HL-60 (cell line): ENCODE measurements at places on chromosomes 7 and 10.

GRCh38 chr10:110057456-110057855 lies 49.7 kb downstream of the ADD3 start:
- DNase-seq: no peak

- no peak for DNase-seq
These were observed 29.3 kb upstream of the OSBPL3 start for GRCh38 chr7:25009257-25009656.

DNA sequence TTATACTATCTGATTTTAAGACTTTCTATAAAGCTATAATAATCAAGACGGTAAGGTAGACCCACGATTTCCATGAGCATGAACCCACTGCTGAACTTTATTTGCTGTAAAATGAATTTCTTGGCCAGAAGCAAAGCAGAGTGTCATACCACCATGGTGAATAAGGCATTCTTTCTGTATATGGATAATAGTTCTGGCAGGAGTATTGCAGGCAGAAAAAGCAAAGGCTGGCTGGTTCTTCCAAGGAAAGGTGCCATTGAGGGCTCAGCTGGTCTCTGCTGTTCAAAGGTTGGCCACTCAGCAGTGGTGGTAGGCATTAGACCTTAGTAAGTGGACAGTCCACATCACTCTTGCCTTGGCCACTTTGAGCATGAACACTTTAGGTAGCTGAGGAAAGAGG lies 104.1 kb upstream of the KCNMA1 start:
- DNase-seq: no peak

GRCh38 chr7:91034459-91035368 lies 229.5 kb upstream of the FZD1 start:
- peak; percentile 39 for DNase-seq

- no peak for DNase-seq
These were observed 265.1 kb downstream of the LRMDA start for GRCh38 chr10:75696536-75696935.
